ENCODE measurements at places on chromosomes 3 and 15.

GRCh38 chr3:9809239-9809614 is 835 bp upstream of the TTLL3 start:
- no peak for DNase-seq
- H3K27ac ChIP-seq: peak overlapping the region; percentile 97
- H3K27me3 ChIP-seq: peaks cover 2% of the 10 kb centered on the region
- H3K4me1 ChIP-seq: peaks cover 47% of the 10 kb centered on the region

DNA sequence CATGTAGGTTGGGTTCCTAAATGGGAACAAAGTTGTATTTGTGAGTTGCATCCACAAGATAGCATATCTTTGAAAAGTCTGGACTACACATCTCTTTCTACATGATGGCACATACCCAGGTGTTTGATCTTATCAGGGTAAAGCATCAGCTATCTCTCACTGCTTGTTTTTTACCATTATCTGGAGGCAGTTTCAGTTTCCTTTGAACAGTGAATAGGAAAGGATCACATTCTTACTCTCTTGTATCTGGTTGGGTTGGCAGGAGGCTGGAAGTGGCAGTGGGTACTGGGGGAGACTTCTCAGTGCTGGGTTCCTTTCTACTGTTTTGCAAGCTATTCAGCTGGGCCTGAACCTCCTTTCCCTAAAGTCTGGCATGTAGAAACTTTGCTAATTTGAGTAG is 4.1 kb downstream of the CEMIP start:
- H3K27ac ChIP-seq: no peak overlapping the region
- H3K27me3 ChIP-seq: peaks cover 8% of the 10 kb centered on the region
- H3K4me1 ChIP-seq: peaks cover 38% of the 10 kb centered on the region
- DNase-seq: no peak
- H3K4me3 ChIP-seq: no peak overlapping the region

DNA sequence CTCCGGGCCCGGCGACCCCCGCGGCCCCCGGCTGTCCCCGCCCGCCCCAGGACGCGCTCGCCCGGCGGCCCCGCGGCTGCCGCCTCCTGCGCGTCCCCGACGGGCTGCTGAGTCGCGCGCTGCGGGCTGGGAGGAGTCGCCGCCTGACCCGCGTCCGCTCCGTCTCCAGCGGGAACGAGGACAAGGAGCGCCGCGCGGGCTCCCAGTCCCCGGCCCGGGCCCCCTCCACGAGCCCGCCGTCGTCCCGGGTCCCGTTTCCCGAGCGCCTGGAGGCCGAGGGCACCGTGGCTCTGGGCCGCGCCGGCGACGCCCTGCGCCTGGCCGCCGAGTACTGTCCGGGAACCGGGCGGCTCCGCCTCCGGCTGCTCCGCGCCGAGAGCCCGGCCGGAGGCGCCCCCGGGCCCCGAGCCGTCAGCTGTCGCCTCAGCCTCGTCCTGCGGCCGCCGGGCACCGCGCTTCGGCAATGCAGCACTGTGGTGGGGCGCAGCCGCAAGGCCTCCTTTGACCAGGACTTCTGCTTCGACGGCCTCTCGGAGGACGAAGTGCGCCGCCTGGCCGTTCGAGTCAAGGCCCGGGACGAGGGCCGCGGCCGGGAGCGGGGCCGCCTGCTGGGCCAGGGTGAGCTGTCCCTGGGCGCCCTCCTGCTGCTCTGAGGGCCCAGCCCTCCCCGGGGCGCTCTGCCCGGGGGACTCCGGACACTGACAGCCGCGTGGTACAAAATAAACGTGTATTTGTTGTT is 1.5 kb downstream of the C2CD4A start:
- no peak overlapping the region for H3K27ac ChIP-seq
- H3K27me3 ChIP-seq: peaks cover 11% of the 10 kb centered on the region
- peaks cover 25% of the 10 kb centered on the region for H3K4me1 ChIP-seq
- peak overlapping the region; percentile 73 for H3K4me3 ChIP-seq
- no peak for DNase-seq

DNA sequence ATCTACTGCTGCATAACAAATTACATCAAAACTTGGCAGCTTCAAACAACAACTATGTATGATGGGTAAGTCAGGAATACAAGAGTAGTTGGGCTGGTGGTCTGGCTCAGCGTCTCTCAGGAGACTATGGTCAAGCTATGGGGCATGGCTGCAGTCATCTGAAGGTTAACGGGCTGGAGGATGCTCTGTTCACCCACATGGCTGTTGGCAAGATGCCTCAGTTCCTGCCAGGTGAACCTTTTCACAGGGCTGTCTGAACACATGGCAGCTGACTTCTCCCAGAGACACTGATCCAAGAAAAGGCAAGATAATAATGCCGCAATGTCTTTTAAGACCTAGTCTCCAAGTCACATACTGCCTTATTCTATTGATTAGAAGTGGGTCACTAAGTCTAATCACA is 63.7 kb downstream of the GPR176 start:
- peaks cover 47% of the 10 kb centered on the region for H3K36me3 ChIP-seq
- no peak overlapping the region for H3K27ac ChIP-seq
- H3K4me1 ChIP-seq: peaks cover 83% of the 10 kb centered on the region
- H3K4me3 ChIP-seq: no peak overlapping the region

DNA sequence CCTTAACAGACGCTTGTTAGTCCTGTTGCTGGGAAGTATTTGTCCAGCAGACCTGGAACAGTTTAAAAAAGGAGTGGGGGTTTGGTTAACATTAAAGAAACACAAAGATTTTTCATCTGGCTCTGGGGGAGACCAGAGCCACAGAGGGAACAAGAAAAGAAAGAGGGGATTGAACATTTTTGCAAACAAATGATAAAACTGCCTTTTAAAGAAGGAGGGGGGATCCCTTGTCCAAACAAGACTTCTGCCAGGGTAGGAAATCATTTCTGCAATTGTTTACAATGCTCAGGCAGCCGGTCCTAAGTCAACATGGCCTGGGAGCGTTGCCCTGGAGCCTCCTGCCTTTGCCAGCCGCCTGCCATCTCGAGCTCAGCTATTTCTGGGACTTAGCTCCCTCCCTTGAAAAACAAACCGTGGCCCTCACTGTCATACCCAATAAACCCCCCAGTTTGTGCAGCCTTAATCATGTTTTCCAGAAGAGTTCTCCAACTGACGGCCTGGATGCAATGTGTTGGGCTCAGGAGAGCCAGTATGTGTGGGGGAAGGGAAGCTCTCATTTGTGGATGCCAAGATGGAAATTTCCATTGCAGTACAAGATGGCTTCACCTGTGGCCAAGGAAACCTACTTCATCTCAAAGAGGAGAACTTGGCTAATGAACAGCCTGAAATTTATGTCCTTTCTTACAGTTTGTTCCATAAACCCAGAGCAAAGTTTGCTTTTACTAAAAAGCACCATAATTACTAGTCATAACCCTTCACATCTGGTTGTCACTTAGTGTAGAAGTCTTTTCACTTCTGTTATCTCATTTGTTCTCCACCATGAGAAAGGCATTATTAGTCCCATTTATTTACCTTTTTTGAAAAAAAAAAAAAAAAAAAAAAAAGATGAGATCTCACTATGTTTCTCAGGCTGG is 75.9 kb upstream of the RNU6-1 start:
- H3K27ac ChIP-seq: peak overlapping the region; percentile 55
- peaks cover 5% of the 10 kb centered on the region for H3K36me3 ChIP-seq
- peaks cover 9% of the 10 kb centered on the region for H3K27me3 ChIP-seq
- DNase-seq: no peak
- peaks cover 40% of the 10 kb centered on the region for H3K4me1 ChIP-seq
- H3K4me3 ChIP-seq: peak overlapping the region; percentile 43

- no peak overlapping the region for H3K4me3 ChIP-seq
- H3K36me3 ChIP-seq: peaks cover 10% of the 10 kb centered on the region
- H3K4me1 ChIP-seq: no peaks in the 10 kb centered on the region
- peaks cover 29% of the 10 kb centered on the region for H3K27me3 ChIP-seq
- DNase-seq: no peak
These were observed 153.9 kb downstream of the KLF13 start for GRCh38 chr15:31480356-31481025.

DNA sequence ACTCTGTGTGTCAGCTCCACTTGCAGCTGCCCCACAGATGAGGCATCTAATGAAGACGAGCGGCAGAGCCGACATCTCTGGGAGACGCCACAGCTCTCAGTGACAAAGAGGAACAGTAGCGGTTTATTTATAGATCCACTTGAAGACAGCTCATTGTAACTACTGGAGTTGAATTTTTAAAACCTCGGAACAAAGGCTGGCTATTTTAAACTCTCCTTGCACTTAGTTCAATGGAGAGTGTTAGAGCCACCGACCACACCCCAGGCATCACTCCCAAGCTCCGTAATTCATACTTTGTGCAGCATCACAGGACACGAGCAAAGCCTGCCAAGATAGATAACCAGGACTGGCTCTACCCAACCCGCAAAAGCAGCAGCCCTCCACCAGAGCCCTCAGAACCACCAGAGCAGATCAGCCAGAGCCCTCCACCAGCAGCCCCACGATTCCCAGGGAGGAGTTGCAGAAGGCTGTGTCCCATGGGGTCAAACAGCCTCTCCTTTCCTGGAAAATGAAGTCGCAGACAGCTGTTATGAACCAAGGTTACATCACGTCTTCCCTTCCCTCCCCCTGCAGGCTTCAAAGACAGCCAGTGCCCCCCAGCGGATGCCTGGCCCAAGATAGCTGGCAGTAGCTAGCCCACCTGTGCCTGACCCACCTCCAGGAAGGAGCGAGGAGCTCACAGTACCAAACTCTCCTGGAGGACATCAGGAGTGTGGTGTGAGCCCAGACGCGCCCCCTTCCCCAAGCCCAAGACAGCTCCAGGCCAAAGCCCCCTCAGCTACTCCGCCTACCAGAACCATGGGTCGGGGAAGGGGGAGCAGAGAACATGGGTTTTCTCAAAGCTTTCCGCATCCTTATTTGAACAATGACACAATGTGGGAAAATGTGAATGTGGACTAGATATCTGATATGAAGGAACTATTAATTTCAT is 45.7 kb downstream of the POC1A start:
- H3K27ac ChIP-seq: no peak overlapping the region
- H3K4me1 ChIP-seq: peaks cover 5% of the 10 kb centered on the region
- DNase-seq: no peak
- no peak overlapping the region for H3K4me3 ChIP-seq
- H3K36me3 ChIP-seq: peaks cover 12% of the 10 kb centered on the region
- no peaks in the 10 kb centered on the region for H3K27me3 ChIP-seq

- H3K27me3 ChIP-seq: no peaks in the 10 kb centered on the region
- no peak for DNase-seq
- no peaks in the 10 kb centered on the region for H3K4me1 ChIP-seq
These were observed 142.7 kb upstream of the ATP11B start for GRCh38 chr3:182650568-182651128.

DNA sequence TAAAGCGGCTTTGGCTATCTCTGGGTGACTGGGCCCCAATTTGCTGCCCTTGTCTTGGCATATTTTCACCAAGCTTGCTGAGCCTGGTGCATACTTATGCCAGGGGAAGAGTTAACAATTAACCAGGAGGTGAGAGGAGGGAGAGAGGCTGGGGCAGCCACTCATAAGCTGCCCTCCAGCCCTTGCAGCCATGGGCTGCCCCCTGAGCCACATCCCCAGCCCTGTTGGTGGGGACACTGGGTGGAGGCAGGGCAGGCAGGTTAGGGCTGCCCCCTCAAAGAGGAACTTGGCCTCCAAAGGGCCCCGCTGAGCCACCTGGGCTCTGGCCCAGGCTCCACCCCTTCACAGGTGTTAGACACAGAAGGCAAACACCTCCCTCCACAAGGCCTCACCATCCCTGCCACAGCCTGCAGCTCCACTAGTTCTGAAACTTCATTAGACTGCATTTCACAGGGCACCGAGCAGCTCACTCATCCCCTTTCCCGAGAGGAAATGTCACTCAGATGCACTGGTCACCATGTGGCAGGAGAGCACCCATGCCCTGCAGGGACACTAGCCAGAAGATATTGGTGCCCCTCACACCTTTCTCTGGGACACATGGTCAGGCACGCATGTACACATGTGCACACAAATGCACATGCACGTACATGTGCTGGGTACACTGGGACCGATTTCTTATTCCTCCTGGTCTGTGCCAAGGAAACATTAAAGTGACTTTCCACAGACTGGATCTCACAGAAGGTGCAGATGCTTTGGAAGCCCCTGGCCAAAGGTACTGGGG is 20.2 kb downstream of the AMOTL2 start:
- H3K36me3 ChIP-seq: peaks cover 60% of the 10 kb centered on the region
- H3K27me3 ChIP-seq: peaks cover 77% of the 10 kb centered on the region
- peak overlapping the region; percentile 41 for H3K4me3 ChIP-seq
- peaks cover 88% of the 10 kb centered on the region for H3K4me1 ChIP-seq
- H3K27ac ChIP-seq: peak overlapping the region; percentile 96

DNA sequence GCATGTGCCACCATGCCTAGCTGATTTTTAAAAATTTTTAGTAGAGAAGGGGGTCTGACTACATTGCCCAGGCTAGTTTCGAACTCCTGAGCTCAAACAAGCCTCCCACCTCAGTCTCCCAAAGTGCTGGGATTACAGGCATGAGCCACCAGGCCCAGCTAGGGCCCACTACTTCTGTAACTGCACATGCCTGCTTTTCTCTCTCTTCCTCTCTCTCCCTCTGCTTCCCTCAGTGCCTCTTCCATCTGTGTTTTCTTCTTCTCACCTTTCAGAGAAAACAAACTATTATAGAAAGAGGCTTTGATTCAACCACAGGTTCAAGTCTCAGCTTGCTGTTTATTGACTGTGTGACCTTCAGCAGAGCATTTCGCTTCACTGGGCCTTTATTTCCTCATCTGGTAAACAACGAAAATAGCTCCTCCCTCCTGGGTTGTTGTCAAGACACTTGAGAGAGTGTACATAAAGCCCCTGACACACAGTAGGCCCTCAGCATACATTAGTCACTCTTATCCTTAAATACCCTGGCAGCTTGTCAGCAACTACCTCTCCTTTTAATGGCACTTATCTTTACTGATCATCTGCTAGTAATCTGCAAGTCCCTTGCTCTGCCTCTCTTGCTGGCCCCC is 10.2 kb downstream of the TADA3 start:
- no peak overlapping the region for H3K4me3 ChIP-seq
- peak overlapping the region; percentile 3 for H3K27ac ChIP-seq
- H3K36me3 ChIP-seq: peaks cover 13% of the 10 kb centered on the region
- peaks cover 21% of the 10 kb centered on the region for H3K4me1 ChIP-seq
- H3K27me3 ChIP-seq: no peaks in the 10 kb centered on the region
- DNase-seq: no peak

DNA sequence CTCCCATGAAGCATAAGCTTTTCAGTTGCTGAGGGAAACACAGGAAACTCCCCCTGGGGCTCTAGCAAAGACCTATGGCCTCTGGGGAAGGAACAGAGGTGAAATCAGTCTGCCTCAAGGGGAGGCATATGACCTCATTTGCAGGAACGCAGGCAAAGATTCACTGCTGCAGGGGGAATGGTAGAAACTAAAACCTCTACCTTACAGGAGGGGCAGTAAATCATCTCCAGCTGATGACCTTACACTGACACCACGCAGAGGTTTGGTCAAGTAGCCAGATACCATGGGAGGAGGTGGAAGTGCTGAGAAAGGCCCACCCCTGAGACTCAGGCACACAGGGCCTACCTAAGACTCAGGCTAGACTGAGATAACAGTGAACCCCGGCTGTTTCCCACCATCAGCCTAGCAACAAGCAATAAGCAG is 81.1 kb downstream of the RAD18 start:
- DNase-seq: no peak
- H3K27me3 ChIP-seq: no peaks in the 10 kb centered on the region
- H3K4me3 ChIP-seq: no peak overlapping the region
- H3K36me3 ChIP-seq: peaks cover 65% of the 10 kb centered on the region

- peak; percentile 68 for DNase-seq
- H3K27me3 ChIP-seq: peaks cover 7% of the 10 kb centered on the region
- H3K4me1 ChIP-seq: peaks cover 23% of the 10 kb centered on the region
- H3K27ac ChIP-seq: peak overlapping the region; percentile 66
These were observed 231.0 kb upstream of the RASGRP1 start for GRCh38 chr15:38795471-38796245.

- H3K4me1 ChIP-seq: peaks cover 50% of the 10 kb centered on the region
- H3K27me3 ChIP-seq: peaks cover 3% of the 10 kb centered on the region
- no peak for DNase-seq
- H3K27ac ChIP-seq: no peak overlapping the region
These were observed 78.8 kb upstream of the MEX3B start for GRCh38 chr15:82124331-82125263.

Measured in HFFc6 (cell line).